Endothelial cell of umbilical vein (primary cell): ENCODE measurements at places on chromosomes 1 and 21. TPM values are rescaled to one million over a fixed set of nuclear protein-coding genes. Genes with fewer than 3 reads are reported as not detected.

The MUL1 gene
- 23.9 and 28.3 TPM in 2 replicates for total RNA-seq

The MROH7 gene
- 0.24 TPM in 1 of 2 replicates, not detected in the other for total RNA-seq

The WNT9A gene
- 4.1 and 5.4 TPM in 2 replicates for total RNA-seq

The LRRC53 gene
- not detected in 2 replicates for total RNA-seq

The GUK1 gene
- 237 and 239 TPM in 2 replicates for total RNA-seq

The EDARADD gene
- total RNA-seq: not detected in 2 replicates

The KLF17 gene
- not detected in 2 replicates for total RNA-seq

The JAM2 gene
- total RNA-seq: 0.20 and 1.1 TPM in 2 replicates

The ATP6V1G3 gene
- not detected in 2 replicates for total RNA-seq

The KRTAP21-2 gene
- total RNA-seq: not detected in 2 replicates

The RHBDL2 gene
- total RNA-seq: 0.32 and 1.4 TPM in 2 replicates

The PFKL gene
- total RNA-seq: 154 and 170 TPM in 2 replicates
